WTC11 (cell line): ENCODE measurements at places on chromosomes 5 and 9. TPM values are rescaled to one million over a fixed set of nuclear protein-coding genes. Genes with fewer than 3 reads are reported as not detected.

DNA sequence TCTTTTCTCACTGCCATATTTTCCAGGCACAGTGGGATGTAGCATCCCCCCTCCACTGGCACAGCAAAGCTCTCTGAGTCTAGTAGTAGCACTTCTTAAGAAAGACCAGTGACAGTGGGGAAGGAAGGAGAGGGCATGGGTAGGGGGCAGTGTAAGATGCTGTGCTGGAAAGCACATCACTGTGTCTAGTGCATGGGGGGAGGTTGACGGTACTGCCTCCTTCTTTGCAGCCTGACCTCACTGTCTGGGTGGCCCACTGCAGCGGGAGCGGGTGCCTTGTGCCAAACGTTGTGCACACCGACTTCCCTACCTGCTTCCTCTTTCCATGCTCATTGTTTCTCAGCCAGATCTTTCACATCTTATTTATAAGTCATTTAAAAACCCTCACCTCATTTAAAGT, 91.8 kb downstream of the PDE8B start:
- no peak for DNase-seq

GRCh38 chr9:104808035-104808614, 44.2 kb downstream of the NIPSNAP3B start:
- DNase-seq = peak; percentile 57

DNA sequence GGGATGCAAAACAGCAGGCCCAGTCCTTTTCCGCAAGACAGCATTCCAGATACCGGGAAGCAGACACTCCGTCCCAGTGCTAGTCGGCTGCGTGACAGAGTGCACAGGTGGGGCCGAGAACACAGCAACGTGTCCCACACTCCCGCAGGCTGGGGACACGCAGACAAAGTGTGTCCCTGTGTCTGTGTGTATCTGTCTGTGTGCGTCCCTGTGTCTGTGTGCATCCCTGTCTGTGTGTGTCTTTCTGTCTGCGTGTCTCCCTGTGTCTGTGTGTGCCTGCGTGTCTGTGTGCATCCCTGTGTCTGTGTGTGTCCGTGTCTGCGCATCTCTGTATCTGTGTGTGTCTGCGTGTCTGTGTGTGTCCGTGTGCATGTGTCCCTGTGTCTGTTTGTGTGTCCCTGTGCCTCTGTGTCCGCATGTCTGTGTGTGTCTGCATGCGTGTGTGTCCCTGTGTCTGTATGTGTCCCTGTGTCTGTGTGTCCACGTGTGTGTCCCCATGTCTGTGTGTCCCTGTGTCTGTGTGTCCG, 137.0 kb downstream of the MRPL36 start:
- DNase-seq = no peak

- DNase-seq = no peak
Measured at GRCh38 chr9:31030741-31031202, 1353.7 kb upstream of the ACO1 start.

The MCC gene
- 15.4 to 23.5 TPM (median 17.2 TPM) in 3 replicates for total RNA-seq

The NME5 gene
- 0.74 to 0.89 TPM in 2 of 3 replicates, not detected in the other for total RNA-seq

- no peak for DNase-seq
Measured at GRCh38 chr9:99828054-99828416, 6.3 kb downstream of the NR4A3 start.

- no peak for DNase-seq
Measured at GRCh38 chr9:98409719-98410118, 154.3 kb upstream of the TBC1D2 start.

The SLC36A2 gene
- not detected in 3 replicates for total RNA-seq

DNA sequence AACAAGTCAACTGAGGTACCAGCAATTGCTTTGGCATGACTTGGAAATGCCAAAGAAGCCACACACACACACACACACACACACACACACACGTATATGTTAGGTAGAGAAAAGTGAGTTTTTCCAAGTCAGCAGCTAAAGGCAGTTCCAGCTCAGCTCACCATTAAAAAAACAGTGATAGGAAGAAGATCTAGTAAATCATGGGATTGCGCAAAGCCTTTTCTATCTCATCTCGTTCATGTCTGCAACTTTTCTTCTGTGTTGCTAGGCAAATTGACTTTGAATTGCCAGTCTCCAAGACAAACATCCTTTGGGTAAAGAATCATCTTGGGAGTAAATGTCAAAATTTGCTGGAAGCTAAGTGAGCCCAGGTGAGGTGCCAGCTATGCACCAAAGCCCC, 500.1 kb downstream of the ENC1 start:
- no peak for DNase-seq

The BAAT gene
- total RNA-seq = 0.11 to 0.17 TPM (median 0.14 TPM) in 3 replicates

DNA sequence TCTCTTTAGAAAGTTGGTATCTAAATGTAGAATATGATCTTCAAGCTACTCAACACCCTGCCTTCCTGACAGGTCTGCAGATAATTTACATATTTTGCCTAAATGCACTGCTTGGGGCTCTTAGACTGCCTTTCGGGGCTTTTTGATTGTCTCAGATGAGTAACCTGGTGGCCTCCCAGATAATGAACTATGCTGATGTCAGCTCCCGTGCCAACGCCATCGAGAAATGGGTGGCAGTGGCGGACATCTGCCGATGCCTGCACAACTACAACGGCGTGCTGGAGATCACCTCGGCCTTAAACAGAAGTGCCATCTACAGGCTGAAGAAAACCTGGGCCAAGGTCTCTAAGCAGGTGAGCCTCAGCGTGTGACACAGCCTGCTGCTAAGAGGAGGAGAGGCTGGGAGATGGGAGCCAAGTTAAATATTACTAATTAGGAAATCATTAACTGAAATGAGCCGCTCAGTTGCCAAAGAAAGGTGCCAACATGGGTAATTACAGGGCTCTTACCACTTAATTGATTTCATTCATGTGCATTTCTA, 20.8 kb upstream of the CKMT2 start:
- no peak for DNase-seq

The SELENOP gene
- 13.2 to 18.0 TPM (median 17.4 TPM) in 3 replicates for total RNA-seq

The CDC25C gene
- total RNA-seq = 15.0 to 18.8 TPM (median 16.1 TPM) in 3 replicates

GRCh38 chr5:1104327-1105006, 7.4 kb downstream of the SLC12A7 start:
- no peak for DNase-seq

The FAM200C gene
- total RNA-seq = 5.4 to 7.2 TPM (median 6.3 TPM) in 3 replicates

- DNase-seq = no peak
Measured at GRCh38 chr9:122085260-122085659, 7.8 kb downstream of the TTLL11 start.

GRCh38 chr5:15623794-15624193, 123.8 kb downstream of the FBXL7 start:
- no peak for DNase-seq

The TPPP gene
- 1.8 to 2.1 TPM (median 1.8 TPM) in 3 replicates for total RNA-seq

DNA sequence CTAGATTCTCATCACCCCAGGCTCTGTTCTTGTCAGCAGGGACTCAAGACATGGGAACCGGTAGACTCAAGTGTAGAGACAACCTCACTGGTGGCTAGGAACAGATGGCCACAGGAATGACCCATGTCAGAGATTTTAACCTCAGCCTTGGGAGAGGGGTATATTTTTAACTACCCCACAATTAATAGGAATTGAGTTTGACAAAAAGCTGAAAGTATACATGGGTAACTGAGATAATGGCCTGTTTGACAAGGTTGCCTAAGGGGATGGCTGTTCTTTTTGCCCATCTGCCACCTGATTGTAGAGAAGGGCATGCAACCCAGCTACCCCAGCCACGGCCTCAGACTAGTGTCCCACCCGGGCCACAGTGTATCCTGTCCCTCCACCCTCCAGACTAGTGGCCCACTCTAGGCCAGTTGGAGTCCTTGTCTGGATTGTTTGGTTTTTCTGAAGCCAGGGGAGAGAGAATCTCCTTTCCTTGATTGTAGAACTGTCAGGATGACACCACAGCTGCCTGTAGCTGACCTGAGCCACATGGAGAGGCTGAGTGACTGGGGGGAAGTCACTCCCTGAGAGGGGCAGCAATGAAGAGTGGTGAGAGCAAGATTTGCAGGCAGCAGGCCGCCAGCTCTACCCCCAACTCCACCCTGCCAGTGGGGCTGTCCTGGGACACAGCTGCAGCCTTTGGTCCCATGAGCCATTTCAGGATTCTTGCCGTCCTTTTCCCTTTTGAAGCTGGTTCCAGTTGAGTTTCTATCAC, 14.6 kb upstream of the ANGPTL2 start:
- no peak for DNase-seq

The CCDC152 gene
- total RNA-seq = 15.1 to 19.0 TPM (median 18.8 TPM) in 3 replicates

DNA sequence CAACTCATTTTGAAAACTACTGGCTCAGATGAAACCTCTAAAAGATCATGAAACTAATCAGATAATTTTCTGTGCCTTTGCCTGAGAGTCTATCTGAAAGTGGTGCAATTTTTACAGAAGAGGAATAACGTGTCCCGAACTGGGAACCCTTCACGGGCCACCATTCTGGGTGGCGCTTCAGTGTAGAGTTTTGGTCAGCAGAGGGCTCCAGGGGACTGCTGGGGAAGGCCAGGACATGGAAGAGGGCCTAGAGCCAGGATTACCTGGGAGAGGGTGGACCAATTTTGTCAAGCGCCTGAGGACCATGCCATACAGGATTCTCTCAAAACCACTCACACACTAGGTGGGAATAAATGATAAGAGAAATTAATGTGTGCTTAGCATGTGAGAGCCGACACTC, 49.7 kb upstream of the PLEKHG4B start:
- peak; percentile 68 for DNase-seq

DNA sequence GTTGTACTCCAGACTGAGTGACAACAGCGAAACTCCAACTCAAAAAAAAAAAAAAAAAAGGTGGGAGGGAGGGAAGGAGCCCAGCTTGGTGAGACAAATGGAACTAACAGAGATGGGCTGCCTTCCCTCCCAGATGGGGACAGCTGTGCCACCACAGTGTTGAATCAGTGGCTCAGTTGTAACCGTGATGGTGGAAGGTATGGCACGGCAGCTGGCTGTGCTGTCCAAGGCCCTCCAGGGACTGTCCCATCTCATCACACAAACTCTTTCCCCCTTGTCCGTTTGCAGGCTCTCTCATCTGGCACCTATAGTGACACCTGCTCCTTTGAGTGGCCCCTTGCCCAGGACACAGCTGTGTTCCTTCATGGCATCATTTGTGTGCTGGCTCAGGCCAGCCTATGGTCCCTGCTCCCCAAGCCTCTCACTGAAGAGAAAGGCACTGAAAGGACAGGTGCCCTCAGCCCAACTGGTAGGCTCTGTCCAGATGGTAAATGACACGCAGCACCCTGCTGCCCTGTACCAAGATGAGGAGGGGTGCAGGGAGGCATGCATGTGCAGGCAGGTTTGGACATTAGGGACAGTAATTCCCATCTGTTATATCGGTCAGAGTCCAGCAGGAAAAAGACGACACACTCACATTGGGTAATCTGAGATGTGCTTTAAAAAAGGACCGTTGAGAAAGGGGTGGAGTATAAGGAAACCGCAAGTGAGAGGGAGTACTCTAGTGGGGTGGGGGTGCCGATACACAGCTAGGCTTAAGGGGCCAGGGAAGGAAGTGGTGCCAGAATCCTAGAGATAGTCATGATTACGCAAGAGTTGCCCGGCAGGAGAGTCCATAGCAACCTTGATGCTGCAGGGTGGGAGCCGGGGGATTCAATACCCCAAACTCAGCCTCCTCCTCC, 4.3 kb downstream of the SMIM33 start:
- no peak for DNase-seq

GRCh38 chr9:98064623-98065392, 8.3 kb downstream of the NANS start:
- no peak for DNase-seq

GRCh38 chr5:179294891-179295777, 50.1 kb downstream of the ADAMTS2 start:
- DNase-seq = no peak

The ARID3C gene
- total RNA-seq = 0.14 to 0.23 TPM (median 0.15 TPM) in 3 replicates

GRCh38 chr5:11289733-11290132, 528.7 kb upstream of the DAP start:
- peak; percentile 26 for DNase-seq

The IFNA21 gene
- total RNA-seq = not detected in 3 replicates

The TERT gene
- total RNA-seq = 40.4 to 42.9 TPM (median 40.5 TPM) in 3 replicates

DNA sequence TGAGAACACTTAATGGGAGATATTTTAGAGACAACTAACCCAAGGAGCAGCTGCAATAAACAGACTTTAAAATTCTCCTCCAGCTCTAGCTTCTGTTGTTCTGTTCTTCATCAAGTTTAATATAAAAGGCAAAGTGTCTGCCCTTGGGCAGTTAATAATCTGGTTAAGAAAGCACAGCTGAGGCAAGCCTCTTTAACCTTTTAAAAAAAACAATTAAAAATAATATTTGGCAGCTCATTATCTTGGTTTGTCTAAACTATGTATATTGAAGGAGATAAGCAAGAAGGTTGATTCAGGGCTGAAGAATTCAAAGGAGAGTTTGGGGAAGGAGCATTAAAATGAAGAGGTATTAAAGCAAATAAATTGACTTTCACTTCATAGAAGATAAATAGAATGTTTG, 75.4 kb downstream of the TSSK1B start:
- no peak for DNase-seq

- no peak for DNase-seq
Measured at GRCh38 chr5:77102549-77102948, 15.5 kb upstream of the ZBED3 start.

GRCh38 chr9:82184524-82184923, 196.0 kb downstream of the SPATA31D1 start:
- DNase-seq = no peak

The IGFBPL1 gene
- total RNA-seq = 36.7 to 44.9 TPM (median 42.6 TPM) in 3 replicates

DNA sequence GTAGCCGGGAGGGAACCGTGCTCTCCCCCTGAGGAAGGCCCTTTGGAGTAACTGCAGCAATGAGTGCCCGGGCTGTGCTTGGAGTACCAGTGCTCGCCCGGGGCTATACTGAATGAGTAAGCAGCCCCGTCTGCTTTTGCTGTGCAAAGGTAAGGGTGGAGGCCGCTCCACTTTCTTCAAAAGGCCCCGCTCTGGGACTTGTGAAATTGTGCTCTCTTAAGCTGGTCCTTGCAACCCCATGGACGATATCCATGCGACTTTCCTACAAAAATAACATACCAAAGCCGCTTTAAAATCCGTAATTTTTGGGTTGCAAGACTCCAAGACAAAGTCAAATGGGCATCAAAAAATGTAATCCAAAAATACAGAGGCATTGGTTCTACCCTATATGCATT, 578 bp upstream of the TNFAIP8 start:
- peak; percentile 60 for DNase-seq
